Pons (tissue), 1 donor: ENCODE measurements at places on chromosomes 2 and 18.

- DNase-seq, result no peak
Observed at GRCh38 chr18:26471027-26471426, 77.3 kb downstream of the KCTD1 start.

DNA sequence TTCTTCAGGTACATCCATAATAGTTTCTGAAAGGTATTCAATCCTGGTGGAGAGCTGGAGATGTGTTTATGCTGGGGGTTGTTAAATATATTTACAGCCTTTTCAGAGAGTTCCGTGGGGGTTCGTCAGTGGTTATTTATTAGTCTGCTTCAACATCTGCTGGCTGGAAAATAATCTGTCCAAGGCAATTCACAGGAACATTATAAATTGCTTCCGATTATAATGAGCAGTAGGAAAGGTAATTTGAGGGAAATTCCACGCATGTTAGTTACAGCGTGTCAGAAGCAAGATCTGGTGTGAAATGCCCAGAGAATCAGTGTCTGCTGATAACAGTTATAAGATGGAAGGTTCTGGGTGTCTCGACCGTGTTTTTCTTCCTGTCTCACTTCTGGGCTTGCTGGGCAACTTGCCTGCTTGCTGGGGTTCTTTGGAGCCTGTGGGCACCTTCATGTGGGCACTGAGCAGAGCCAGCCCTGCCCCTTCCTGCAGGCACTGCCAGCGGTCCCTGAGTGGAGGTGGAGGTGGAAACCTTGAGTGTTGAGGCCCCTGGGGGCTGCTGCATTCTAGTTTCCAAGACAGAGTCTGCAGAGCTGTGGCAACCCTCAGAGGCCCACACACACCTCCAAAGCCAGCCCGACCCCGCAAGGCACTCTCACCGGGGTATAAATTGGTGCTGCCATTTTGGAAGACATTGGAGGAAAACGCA is 185.7 kb downstream of the FAM210A start:
- DNase-seq, result no peak

DNA sequence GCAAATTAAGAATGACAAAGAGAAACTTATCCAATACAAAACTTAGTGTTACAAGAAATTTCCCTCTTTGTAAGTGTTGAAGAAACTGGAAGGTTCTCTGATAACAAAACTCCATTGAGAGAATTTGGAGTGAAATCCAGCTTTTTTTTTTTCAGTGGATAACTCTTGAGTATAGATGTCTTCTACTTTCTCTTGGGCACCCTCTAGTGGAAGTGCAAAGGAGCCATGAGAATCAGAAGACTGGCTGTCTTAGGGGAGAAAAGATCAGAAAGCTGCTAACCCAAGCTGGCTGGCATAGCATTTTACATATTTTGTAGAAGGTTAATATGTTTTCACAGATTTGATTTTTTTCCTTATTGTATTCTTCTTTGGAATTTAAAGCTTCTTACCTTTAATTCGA is 138.8 kb upstream of the SATB2 start:
- DNase-seq, result peak; percentile 64

GRCh38 chr18:79687806-79688205 is 8.2 kb downstream of the CTDP1 start:
- DNase-seq, result no peak

DNA sequence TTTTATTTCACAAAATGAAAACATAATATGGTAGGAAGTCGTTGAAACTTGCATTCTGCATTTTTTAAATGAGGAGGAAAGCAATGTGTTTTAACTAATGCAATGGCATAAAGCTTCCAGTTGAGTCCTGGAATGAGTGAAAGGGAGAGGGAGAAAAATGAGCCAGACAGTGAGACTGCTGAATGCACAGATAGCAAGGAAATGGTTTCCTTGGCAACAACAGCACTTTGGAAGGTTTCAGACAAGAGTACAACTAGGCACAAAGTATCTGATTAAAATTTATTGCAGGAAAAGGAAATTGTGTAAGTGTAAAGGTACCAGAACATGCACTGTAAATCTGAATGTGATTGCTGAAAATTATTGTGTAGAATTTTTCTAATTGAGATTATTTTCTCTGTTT is 320.1 kb upstream of the KYNU start:
- no peak for DNase-seq

GRCh38 chr2:47528874-47529273 is 125.9 kb downstream of the MSH2 start:
- no peak for DNase-seq

GRCh38 chr2:200614249-200614648 is 28.4 kb downstream of the AOX1 start:
- no peak for DNase-seq

GRCh38 chr2:162840598-162841246 is 2.2 kb upstream of the KCNH7 start:
- peak; percentile 64 for DNase-seq

DNA sequence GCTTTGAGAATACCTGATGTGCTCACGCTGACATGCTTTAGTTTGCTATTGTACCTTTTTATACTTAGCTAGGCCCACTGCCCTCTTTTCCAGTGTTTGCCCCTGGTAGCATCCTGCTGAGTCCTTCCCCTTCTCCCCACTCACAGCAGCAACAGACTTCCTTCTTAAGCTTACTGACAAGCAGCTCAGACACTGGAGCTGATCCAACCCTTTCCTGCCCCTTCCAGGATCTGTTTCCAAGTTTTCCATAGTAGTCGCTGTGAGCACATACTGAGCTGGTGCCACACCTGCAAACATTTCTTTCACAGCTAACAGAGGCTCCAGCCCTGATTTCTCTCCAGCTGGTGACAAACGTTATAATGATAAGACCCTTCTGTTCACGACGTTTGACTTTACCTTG is 991.4 kb upstream of the CELF4 start:
- no peak for DNase-seq

DNA sequence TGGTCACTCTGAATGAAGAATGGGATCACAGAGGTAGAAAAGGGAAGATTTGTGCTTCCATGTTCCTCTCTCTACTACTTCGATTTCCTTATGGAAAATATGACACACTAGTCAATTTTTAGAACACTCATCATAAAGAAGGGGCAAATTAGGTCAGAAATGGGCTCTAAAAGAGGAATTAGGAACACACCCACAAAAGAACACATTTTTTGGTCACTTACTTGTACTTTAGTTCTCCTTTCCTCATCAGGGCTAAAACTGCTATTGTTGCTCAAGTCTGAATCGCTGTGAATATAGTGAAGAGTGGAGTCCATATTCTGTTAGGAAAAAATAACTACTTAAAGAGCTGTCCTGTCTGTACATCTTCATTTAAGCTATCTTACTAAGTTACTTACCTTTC is 52.6 kb downstream of the PPP4R1 start:
- DNase-seq, result peak; percentile 11

- DNase-seq, result no peak
Observed at GRCh38 chr18:6650127-6650507, 79.4 kb upstream of the ARHGAP28 start.

DNA sequence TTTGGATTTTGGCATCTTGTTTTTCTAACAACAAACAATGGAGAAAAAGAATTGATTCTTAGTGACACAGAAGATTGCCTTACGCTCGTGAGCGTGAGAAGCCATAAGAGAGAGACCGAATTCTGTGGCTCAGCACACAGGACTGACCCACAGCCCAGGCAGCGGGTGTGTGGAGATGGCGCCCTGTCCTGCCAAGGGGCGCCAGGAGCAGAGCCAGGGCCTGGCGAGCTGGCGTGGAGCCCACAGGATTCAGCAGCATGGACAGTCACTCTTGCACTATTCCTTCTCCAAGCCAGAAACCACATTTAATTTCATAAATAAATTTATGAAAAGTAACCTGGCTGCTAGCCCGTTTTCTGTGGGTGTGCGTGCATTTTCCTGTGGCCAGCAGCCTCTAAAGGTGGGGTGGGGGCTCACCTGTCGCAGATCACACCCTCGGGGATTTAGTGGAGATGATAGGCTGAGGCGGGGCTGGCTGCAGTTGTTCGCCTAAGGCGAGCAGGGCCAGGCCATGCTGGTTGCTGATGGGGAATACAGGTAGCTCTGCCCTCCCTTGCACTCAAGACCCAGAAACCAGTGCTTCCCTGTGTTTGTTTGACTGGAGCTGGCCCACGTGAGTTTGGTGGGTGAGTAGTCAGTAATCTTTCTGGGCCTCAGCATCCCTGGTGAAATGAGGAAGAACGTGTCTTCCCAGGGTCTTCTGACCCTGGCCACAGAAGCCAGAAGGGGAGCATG is 46.2 kb downstream of the FAM168B start:
- no peak for DNase-seq

GRCh38 chr2:113240150-113240914 is 38.4 kb downstream of the PAX8 start:
- DNase-seq, result peak; percentile 80

DNA sequence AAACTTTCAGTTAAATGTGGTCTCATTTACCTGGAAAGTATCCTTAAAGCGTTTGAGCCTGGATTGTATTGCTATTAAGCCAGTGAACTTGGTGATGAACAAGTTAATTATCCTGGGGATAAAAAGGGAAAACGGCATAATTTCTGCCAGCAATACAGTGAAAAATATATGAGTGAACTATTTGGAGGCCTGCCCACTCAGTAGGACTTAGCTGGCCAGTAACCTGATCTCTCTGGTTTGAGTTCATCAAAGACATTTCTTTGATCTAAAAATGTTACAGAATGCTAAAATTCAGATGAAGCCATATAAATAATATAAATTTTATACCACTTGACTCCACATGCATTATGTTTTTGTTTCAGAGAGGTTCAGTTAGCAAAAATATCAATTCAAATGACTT is 241.1 kb upstream of the VWC2L start:
- DNase-seq, result no peak

- no peak for DNase-seq
Observed at GRCh38 chr2:98775146-98775986, 44.4 kb upstream of the MGAT4A start.
